Tibial nerve (tissue), 4 donors: ENCODE measurements at places on chromosomes 13 and 19. TPM values are rescaled to one million over a fixed set of nuclear protein-coding genes. Genes with fewer than 3 reads are reported as not detected.

- DNase-seq, result no peak
Observed at GRCh38 chr13:91166714-91167511, 180.6 kb upstream of the MIR17HG start.

- DNase-seq, result no peak
Observed at GRCh38 chr19:41893899-41894298, 10.9 kb downstream of the ARHGEF1 start.

DNA sequence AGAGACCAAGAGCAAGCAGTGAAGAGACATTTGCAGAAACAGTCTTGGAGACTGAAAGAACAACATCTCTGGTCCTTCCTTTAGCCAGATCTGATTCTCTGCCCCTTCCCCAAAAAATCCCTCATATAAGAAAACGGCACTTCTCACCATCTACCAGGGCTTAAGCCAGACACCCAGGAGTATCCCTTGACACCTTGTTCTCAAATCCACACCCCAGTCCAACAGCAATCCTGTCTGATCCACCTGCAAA is 1.7 kb upstream of the PLEKHG2 start:
- no peak for DNase-seq

- DNase-seq, result no peak
Observed at GRCh38 chr19:16897856-16898161, 9.0 kb downstream of the F2RL3 start.

GRCh38 chr13:109738298-109738746 is 48.1 kb downstream of the IRS2 start:
- DNase-seq, result no peak

- no peak for DNase-seq
Observed at GRCh38 chr19:30004403-30004802, 62.4 kb downstream of the URI1 start.

The B3GNT3 gene
- 0.20 TPM for total RNA-seq

The FUT6 gene
- total RNA-seq, result not detected

The ACER1 gene
- total RNA-seq, result not detected
